ENCODE measurements at places on chromosomes 2 and 18. TPM values are rescaled to one million over a fixed set of nuclear protein-coding genes. Genes with fewer than 3 reads are reported as not detected.

The VIT gene
- total RNA-seq = not detected

The CAD gene
- 36.0 TPM for total RNA-seq

The LOXHD1 gene
- not detected for total RNA-seq

- DNase-seq = no peak
- H3K27ac ChIP-seq = no peak overlapping the region
- no peaks in the 10 kb centered on the region for H3K4me1 ChIP-seq
- H3K4me3 ChIP-seq = no peak overlapping the region
Measured at GRCh38 chr2:205692104-205692503, 9.8 kb downstream of the NRP2 start.

GRCh38 chr2:142693171-142693950 is 184.1 kb upstream of the KYNU start:
- H3K4me1 ChIP-seq = no peaks in the 10 kb centered on the region
- H3K4me3 ChIP-seq = no peak overlapping the region
- no peak for DNase-seq

DNA sequence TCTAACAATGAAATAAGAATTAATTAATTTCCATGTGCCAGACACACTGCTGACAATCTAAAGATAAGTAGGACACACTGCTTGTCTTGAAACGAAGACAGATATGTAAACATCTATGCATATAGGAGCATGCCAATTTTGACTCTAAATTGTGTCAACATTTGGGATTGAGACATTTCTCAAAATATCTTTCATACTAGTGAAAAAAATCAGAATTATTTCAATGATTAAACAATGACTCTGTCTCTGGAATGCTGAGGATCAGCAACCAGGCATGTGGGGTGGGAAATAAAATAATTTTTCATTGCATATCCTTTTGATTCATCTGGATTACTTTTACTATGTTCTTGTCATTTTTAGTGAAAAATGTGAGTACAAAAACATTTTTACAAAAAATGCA is 262.6 kb upstream of the SYT4 start:
- no peaks in the 10 kb centered on the region for H3K36me3 ChIP-seq
- H3K27me3 ChIP-seq = no peaks in the 10 kb centered on the region
- H3K4me3 ChIP-seq = no peak overlapping the region
- H3K4me1 ChIP-seq = no peaks in the 10 kb centered on the region
- no peak overlapping the region for H3K27ac ChIP-seq

DNA sequence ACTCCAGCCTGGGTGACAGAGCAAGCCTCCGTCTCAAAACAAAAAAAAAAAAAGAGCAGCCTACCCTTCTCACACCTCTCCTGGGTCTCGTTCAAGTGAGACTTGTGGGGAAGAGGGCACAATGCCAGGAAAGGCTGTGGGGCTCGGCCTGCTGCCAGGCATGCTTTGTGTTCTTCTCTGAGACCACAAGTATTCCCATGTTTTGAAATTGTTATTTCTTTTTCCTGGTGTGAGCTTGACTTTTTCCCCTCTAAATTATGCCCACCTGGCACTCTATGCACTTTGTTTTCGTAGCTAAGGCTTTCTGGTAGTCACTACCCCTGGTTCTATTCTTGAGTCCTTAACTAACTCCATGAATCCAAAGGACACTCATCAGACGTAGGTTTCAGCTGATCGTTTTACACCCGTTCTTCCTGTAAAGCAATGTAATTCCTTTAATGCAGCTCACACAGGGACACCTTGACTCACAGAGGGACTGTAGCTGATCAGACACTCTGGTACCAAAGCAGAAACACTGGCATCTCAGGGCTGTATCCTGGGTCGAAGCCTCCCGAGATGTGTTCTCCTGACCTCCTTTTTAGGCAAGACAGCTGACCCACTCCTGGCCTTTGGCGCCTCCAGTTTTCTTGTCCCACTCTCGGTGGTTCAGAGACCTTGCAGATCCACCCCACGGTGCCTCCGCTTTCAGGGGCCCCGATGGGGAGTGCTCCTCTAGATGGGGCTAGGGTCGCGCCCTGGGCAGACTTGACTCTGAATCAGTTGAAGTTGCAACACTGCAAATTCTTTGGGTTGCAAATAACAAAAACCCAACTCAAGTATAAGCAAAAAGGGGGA is 193.3 kb upstream of the AGAP1 start:
- H3K4me3 ChIP-seq = no peak overlapping the region
- no peaks in the 10 kb centered on the region for H3K27me3 ChIP-seq
- no peaks in the 10 kb centered on the region for H3K4me1 ChIP-seq

DNA sequence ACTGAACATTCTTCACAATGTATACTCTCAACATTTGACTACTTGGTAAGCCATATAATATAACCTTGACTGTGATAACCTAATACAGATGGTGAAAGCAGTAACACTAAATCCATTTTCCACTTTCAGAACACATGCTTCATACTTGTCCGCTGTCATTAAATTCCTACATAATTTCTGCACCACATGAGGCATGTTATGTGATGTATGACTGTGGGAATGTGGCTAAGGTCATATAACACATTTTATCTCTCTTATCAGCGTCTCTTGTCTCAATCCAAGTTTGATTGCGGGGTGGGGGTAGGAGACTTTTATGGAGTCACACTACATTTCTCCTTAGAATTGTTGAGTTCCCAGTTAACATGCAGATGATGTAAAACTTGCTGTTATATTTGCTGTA is 110.9 kb downstream of the MTCL1 start:
- DNase-seq = no peak
- H3K4me1 ChIP-seq = no peaks in the 10 kb centered on the region
- H3K27ac ChIP-seq = no peak overlapping the region
- no peaks in the 10 kb centered on the region for H3K27me3 ChIP-seq
- H3K36me3 ChIP-seq = no peaks in the 10 kb centered on the region

- H3K4me3 ChIP-seq = no peak overlapping the region
- H3K27me3 ChIP-seq = no peaks in the 10 kb centered on the region
- no peaks in the 10 kb centered on the region for H3K36me3 ChIP-seq
- no peak overlapping the region for H3K27ac ChIP-seq
- H3K4me1 ChIP-seq = peaks cover 2% of the 10 kb centered on the region
Measured at GRCh38 chr2:181581534-181581933, 75.4 kb downstream of the CERKL start.

DNA sequence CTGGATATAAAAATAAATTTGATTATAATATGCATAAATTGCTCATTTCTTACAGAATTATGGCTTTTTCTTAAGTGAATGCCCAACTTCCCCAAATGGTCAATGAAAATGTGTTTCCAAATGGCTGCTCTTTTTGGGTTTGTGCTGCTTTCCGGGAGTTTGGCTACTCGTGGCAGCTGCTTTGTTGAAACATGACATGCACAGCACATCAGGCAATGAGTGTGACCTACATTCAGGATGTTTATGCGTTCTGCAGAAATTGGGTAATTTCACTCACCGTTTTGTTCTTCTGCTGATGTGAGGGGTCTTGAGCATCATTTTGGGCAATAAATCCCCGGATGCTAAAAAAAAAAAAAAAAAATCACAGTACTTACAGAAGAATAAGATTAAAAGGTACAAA is 825.0 kb upstream of the KLHL29 start:
- H3K36me3 ChIP-seq = no peaks in the 10 kb centered on the region
- H3K27me3 ChIP-seq = no peaks in the 10 kb centered on the region
